ENCODE measurements at places on chromosomes 6 and 20.

DNA sequence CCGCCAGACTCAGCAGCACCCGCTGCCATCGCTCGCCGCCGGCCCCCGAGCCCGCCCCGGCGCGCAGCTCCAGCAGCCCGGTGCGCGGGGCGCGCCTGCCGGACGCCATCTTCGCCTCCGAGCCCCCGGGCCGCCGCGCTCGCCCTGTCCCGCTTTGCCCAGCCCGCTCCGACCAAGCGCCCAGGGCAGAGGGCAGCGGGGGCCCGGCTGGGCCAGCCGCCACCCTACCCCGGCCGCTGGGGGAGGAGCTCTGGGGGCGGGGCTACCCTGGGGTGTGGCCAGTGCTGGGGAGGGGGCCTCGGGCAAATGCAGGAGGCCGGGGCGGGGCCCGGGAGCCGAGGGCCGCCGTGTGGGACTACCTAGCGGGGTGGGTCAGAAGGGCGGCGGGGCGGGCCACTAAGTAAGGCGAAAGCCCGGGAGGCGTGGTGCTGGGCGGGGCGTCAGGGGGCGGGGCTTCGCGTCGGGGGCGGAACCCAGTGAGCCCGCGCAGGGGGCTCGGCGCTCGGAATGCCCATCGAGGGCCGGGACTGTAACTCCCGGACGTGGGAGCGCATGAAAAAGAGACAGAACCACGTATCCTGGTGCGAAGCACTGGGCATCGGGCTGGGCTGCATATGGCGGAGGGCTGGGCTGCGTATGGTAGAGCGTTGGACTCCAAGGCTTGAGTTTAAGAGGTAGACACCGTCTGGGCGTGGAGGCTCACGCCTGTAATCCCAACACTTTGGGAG, at the start of gene SNTA1:
TSS of gene SNTA1 (minus strand) at position 252 of the 728 bp plus-strand sequence. CDS start at position 109, 143 bp downstream.
- peak; percentile 27 for DNase-seq

- DNase-seq = no peak
These were observed 19.6 kb downstream of the HLA-A start for GRCh38 chr6:29961966-29962365.

DNA sequence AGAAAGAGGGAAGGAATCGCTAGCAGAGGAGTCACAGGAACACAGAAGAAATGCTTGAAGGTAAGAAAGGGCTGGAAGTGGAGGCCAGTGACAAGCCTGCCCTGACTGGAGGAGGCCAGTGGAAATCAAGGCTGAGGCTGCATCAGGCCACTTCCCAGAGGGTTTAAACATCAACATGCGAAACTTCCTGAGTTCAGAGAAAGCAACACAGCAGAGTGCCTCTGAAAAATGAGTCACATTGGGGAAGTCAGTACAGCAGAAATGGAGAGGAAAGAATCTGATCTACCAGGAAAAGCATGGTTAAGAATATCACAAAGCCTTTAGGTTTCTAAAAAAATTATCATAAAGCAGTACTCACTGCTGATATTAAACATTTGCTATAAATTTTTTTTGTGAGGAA, 23.3 kb downstream of the NAPB start:
- no peak for DNase-seq

DNA sequence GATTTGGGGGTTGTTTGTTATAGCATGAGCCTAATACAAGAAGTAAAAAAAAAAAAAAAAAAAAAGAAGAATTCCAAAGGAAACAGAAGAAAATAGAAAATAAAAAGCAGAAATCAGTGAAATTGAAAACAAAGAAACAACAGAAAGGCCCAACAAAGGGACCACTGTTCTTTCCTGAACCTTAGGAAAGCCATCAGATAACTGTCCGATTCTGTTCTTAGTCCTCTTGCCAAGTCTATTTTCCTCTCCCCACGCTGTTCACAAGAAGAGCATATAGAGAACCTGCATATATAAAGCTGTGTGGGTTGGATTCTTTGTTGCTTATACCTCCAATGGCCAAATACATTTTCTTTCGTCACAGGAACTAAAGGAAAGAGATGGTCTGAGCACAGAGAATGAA, 38.0 kb upstream of the IPCEF1 start:
- DNase-seq = no peak

DNA sequence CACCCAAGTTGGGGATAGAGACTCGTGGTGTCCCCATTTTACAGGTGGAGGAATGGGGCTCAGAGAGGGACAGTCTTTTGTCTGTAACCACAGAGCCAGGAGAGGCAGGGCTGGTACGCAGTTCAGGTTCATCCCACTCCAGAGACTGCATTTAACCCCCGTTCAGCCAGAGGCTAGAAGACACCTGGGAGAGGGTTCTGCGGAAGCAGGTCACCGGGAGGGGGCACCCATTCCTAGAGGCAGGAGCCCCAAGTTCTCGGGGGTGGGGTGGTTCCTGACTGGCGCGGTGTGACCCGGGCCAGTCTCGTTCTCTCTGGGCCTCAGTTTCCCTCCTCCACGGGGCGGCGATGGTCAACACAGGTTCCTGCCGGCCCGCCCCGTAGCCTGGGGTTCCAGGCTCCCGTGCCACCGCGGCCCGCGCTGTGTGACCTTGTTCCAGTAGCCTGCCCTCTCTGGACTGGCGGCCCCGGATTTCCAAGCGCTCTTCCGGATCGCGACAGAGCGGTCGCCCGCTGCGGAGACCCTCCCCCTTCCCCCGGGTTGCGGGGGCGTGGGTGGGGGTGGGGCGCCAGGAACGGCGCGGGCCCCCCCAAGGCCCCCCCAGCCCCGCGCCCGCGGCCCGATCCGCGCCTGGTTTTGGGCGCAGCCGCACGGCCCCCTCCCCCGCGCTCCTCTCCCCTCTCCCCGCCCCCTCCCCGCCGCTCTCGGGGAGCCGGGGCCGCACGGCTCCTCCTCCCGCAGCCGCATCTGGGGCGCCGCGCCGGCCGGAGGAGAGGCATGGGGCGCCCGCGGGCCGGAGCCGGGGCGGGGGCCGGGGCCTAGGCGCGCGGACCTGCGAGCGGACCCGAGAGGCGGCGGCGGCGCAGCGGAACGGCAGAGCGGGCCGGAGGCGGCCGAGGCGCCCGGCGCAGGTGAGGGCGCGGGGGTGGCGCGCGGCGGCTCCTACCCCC, at the start of gene DLGAP4:
TSS of gene DLGAP4 (plus strand) at position 738 of the 950 bp plus-strand sequence. CDS start 125,379 bp downstream, outside the sequence.
- no peak for DNase-seq

DNA sequence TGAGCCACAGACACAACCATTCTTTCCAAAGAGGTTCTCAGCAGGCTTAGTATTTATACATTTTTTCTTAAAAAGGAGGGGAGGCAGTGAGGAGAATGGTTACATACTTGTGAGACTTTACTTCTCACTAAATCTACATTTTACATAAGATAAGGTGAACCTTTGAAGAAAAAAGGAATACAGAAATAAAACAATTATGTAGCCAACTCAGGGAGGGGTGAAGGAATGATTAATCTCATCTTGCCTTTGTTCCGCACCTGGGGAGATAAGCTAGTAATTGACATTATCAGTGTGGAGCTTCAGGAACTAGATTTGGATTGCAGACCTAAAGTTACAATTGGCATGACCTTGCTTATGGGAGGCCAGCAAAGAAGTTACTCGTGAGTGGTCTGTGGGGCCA, 221.8 kb upstream of the GGTLC1 start:
- no peak for DNase-seq

DNA sequence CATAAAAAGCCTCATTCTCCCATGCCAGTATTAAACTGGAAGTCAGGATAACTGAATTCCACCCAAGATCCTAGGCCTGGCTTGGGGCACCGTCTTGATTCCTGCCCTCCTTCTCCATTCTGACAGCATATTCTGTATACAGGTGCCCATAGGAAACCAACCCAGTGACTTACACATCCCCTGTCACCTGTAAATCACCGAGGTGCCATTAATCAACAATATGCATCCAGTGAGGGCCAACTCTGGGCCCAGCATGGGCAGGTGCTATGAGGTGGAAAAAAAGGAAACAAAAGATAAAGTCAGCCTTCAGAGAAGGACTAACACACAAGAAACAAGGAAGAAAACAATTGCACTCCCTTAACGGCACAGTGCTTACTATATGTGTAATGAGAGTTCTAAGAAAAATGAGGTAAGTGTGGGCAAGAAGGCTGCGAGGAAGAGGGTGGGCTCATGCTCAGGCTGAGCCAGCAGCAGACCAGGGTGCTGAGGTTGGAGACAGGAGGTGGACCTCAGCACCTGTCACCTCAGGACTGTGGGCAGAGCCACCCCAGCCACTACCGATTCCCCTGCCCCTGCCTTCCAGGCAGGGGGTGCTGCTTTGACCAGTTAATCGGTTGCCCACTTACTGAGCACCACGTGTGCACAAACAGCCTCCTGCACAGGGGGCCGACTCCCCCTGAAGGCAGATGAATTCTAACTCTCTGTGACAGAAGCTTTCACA, 105.9 kb downstream of the TRERF1 start:
- DNase-seq = no peak

- no peak for DNase-seq
These were observed 379.0 kb upstream of the FLRT3 start for GRCh38 chr20:14716351-14716801.

GRCh38 chr6:23319582-23319981, 750.2 kb downstream of the HDGFL1 start:
- no peak for DNase-seq

- DNase-seq = no peak
These were observed 17.1 kb upstream of the BEND3 start for GRCh38 chr6:107132330-107132954.

- no peak for DNase-seq
These were observed 9.3 kb upstream of the PRR18 start for GRCh38 chr6:166317261-166318212.

DNA sequence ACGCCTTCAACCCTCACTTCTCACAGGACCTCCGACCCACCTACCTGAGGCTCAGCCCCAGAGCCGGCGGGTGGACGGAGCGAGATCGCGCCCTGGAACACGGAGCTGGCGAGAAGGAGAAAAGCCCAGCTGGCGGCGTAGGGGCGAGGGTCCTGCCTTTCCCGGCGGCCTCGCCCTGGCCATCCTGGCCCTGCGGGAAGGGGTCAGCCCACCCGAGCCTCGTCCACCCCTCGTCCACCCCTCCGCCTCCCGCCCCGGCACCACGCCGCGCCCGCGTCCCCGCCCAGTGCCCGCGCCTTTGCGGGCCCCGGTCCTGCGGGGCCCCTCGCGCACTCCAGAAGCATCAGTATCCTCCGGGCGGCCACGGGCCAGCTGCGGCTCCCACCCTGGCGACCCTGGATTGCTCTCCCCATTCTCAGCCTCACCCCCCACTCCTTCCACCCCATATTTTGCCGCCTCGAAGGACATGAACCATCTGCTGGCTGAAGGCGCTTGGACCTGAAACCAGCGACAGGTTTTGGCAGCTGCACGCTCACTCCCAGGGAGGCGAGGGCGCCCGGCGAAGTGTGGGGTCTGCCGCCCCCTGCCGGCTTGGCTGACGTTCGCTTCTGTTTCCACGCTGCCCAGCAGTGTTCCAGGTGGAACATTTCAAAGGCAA, 65.1 kb downstream of the PLG start:
- no peak for DNase-seq

DNA sequence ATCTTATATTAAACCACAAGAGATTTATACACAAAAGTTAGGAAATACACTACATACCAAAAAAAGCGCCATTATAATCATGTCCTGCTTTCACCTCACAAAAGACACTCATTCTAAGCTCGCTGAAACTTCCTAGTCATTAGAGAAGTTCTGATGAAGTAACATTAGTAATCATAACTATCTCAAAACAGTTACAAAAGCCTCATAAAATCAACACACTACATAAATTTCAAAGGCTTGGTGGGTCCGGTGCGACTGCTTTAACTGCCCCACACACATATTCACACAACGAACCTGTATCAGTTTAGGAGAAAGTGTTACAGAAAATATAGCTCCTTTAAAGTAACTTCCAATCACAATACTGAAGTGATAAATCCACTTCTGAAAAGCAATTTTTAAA, 1.9 kb downstream of the PHIP start:
- no peak for DNase-seq

DNA sequence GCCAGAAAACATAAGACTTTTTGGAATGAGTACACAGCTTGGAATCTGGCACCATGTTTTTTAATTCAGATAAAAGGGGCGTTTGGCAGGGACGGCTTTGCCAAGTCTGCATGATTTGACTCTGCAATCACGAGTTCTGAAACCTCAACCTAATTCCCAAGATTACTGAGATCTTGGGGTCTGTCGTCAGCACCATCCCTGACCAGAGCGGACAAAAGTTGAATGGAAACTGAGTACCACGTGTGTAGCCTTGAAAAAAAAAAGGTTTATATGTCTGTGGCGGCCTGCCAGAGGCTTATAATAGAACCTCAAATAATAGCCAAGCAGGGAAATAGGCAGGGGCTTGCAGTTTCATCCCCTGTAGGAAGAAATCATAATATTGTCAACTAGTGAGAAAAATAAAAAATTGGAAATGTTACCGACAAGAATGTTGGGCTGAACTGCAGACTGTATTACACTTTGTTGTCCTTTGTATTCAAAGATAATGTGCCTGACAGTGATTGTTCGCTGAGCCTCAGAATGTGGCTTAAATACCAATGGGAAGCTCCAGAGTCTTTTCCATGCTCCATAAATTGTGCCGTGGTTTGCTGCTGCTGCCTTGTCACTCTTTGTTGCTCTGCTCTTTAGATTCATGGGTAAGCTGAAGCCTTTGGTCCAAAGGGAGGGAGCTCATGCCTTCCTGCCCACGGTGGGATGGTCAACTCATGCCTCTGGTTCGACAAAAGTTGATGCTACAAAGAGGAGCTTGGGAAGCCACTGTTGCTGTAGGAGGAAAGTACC, 118.8 kb upstream of the ARID1B start:
- peak; percentile 31 for DNase-seq

DNA sequence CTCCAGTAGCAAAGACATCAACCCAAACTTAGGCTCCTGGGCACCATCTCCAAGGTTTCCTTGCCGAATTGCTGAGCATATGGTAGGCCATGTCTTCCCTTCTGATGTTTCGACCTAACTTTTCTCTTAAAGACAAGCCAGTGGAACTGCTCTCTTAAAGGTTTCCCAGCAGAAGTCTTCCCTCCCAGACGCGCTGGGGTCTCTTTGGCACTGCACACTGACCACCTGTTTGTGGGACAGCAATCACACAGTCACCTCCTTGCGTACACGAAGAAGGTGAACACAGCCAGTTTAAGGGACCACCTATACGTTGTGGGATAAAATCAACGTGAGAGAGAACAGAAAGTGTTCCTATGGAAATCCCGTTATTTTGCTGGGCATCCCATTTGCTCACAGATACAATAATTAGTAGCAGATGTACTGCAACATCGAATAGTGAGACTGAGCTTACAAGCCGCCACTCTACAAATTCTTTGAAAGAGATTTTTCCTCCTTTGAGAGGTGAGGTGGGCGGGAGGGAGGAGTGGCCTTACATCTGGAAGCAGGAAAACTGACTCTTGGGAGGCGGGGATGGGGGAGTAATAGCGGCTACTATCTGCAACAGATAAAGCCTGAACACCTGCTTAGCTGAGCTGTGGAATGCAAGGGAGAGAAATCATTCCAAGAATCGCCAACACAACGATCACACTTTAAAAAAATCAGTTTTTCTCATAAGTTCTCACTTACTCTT, 9.9 kb downstream of the GRIK2 start:
- no peak for DNase-seq

GRCh38 chr6:147716434-147716833, 207.9 kb downstream of the SAMD5 start:
- DNase-seq = no peak

DNA sequence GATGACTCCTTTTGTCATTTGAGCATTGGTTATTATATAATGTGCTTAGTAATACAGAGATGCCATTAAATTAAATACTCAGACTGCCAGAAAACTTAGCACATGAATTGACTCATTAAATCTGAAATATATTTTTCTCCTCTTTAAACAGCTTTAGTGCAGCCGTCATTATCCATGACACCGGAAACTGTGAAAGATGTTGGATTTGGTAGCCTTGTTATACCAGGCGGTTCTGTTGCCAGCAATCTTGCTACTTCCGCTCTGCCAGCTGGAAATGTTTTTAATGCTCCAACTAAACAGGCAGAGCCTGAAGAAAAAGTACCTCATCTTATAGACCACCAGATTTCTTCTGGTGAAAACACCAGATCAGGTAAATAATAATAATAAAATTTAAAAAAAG, 97.6 kb downstream of the SCAF8 start:
- no peak for DNase-seq

All from amniotic stem cell (primary cell).